HepG2 (cell line): ENCODE measurements at places on chromosomes 11 and 22.

DNA sequence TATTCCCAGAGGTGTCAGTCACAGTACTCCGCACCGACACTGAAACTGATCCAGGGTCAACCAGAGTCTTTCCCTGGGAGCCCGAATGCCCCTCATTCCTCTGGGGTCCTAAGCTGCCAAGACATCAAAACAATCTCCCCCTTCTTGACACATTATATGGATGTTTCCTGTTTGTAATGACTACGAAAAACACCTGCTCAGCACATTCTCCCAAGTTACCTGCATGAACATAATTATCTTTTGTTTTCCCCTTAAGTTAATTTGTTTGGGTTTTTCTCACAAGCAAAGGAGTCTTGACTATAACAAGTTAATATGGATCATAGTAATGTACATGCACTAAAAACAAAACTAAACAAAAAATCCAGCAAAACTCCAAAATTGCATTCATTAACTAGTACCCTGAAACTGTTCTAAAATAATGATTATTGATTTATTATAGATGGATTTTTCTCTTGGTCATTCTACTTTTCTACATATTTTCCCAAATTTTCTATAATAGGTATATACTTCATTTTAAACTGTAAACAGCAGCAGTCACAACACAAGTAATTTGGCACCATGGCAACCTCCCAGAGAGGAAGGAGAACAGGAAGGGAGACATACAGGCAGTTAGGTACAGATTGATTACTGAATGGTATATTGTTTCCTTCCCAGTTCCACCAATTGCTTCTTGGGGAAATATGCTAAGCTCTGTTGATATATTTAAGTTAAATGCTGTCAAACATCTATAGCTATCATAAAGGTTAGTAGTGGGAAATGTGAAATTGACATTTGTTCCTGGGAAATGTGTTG lies 631.5 kb downstream of the METTL15 start:
- no peak for DNase-seq

- no peak for DNase-seq
These were observed 25.2 kb upstream of the OR8B8 start for GRCh38 chr11:124470561-124471227.

GRCh38 chr11:99311870-99312269 lies 291.1 kb downstream of the CNTN5 start:
- DNase-seq = no peak

GRCh38 chr22:24759765-24760164 lies 14.8 kb downstream of the PIWIL3 start:
- no peak for DNase-seq

DNA sequence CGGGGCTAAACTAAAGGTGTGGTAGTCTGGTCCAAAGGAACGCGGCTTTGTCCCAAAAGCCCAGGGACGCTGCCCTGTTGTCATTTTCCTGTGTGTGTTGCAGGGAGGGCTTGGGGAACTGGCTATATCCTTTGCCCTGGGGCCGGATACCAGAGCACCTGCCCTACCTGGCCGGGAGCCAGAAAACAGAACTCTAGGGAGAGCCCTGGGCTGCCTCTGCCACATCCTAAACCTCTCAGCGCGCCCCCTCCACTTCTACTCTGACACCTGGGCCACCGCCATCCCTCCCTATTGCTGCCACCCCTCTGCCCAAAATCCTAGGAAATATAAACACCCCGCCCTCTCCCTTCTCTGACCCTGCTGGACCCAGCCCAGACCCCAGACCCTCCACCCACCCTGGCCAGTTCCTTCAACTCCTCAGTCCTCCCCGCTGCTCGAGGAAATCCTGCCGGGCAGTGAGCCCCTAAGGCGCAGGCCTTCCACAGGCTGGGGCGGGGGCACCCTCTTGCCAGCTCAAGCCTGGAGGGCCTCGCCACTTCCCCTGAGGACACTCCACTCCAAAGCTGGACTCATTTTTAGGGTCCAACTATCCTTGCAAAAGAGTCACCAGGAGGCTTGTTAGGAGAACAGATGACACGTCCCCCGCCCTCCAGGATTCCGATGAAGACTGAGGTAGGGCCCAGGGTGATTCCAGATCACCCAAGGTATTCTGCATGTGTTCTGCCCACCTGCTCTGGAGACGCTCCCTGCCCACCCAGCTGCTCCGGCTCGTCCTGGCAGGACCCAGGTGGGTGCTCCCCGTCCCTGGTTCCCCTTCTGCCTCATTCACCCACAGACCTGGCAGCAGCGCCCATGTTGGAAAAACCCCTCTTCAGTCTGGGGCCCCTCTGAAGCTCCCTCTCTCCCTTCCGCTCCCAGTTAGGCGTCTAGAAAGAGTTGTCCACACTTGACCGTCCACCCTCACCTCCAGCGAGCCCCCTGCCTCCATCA lies 12.2 kb downstream of the KCTD17 start:
- no peak for DNase-seq

GRCh38 chr11:134154441-134154840 lies 69.3 kb downstream of the NCAPD3 start:
- no peak for DNase-seq

- DNase-seq = no peak
These were observed 5.5 kb downstream of the C11orf21 start for GRCh38 chr11:2295971-2296912.

- no peak for DNase-seq
These were observed 115.9 kb downstream of the FBXO7 start for GRCh38 chr22:32590556-32590955.

- DNase-seq = peak; percentile 26
These were observed 62.3 kb downstream of the PPFIBP2 start for GRCh38 chr11:7575841-7576725.

GRCh38 chr11:95364324-95365295 lies 133.6 kb upstream of the SESN3 start:
- peak; percentile 79 for DNase-seq

DNA sequence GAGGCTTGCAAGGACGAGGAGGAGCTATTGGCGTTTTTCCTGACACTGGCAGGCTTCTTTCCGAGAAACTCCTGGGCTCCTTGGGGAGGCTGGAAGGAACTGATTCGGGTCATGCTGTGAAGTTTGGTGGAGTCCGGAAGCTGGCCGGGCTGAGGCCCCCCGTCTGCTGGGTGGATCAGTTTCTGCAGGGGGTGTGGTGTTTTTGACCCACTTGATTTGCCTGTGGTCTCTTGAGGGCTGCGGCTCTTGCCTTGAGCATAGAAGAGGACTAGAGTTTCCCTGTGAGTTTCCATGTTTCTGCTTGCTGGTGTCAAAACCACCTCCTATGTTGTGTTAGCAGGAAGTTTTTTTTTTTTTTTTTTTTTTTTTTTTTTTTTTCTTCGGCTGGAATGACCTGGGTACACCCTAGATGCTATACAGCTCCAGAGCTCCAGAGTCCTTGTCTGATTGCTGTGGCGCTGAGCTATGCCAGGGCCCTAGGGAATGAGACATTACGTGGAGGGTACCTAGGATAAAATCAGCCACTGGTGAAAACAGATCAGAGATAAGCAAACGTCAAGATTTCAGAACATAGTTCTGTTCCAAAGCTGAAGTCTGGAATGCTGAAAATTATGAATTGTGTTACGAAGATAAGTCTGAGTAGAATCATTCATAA lies 728 bp downstream of the TBC1D22A start:
- no peak for DNase-seq

DNA sequence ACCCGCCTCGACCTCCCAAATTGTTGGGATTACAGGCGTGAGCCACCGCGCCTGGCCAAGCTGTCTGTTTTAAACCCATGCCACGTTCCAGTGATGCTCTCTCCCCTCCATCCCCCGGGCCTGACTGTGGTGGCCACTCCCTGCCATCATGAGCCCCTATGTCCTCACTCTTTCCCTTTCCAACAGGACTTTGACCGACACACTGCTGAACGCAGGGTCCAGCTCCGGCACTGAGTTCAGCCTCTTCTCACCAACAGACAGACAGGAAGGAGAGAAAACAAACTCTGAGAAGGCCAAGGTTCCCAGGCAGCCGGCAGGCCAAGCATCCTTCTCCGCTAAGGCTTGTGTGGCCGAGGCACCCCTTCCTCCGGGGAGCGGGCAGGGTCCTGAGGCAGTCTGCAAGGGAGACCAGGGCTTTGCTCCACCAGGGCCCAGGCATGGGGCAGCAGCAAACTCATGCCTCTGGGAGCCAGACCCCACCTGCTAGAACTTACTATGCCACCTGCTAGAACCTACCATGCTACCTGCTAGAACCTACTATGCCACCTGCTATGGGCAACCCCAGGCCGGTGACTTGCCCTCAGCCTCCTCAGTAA lies 152.7 kb downstream of the CRYBB2 start:
- no peak for DNase-seq

DNA sequence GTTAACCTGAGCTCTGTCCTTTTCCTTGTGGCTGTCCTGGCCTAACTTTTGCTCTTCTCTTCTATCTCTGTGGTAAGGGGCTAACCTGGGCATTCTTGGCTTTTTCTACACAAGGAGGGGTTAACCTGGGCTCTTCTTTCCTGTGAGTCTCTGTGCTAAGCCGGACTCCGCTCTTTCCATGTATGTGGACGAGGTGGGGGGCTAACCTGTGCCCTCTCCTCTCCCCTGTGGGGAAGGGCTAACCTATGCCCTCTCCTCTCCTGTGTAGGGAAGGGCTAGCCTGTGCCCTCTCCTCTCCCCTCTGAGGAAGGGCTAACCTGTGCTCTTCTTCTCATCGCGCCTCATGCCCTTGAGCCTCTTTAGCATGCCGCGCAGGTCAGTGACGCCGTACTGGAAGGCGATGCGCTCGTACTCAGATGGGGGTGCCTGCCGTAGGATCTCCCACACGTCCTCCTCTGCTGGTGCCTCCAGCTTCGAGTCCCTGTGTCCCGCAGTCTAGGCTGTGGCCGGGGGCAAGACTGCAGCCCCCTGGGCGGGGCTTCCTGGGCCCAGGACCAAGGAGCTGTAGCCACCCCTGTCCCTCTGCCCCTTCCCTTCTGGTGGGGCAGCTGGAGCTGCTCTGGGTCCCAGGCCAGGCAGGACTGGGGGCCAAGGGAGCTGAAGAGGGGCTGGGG lies 6.5 kb downstream of the MYBPC3 start:
- no peak for DNase-seq

DNA sequence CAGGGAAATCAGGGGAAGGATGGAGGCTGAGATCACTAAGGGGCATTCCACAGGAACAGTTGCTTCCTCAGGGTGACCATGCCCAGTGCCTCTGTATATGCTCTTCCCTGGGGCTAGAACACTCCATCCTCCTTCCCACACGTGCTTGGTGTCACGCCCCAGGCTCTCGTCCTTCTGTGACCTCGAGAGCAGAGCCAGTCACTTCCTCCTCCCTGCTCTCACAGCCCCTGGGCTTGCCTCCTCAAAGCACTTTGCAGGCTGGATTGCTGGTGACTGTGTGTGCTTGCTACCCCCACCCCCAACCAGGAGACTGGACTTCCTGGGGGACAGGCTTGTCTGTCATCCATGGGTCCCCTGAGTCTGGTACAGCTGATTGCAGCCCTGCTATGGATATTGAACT lies 56.5 kb upstream of the AMPD3 start:
- DNase-seq = no peak
